ENCODE measurements at places on chromosomes 13 and 19. TPM values are rescaled to one million over a fixed set of nuclear protein-coding genes. Genes with fewer than 3 reads are reported as not detected.

UTP14C gene
- 5.6 TPM for total RNA-seq

DNA sequence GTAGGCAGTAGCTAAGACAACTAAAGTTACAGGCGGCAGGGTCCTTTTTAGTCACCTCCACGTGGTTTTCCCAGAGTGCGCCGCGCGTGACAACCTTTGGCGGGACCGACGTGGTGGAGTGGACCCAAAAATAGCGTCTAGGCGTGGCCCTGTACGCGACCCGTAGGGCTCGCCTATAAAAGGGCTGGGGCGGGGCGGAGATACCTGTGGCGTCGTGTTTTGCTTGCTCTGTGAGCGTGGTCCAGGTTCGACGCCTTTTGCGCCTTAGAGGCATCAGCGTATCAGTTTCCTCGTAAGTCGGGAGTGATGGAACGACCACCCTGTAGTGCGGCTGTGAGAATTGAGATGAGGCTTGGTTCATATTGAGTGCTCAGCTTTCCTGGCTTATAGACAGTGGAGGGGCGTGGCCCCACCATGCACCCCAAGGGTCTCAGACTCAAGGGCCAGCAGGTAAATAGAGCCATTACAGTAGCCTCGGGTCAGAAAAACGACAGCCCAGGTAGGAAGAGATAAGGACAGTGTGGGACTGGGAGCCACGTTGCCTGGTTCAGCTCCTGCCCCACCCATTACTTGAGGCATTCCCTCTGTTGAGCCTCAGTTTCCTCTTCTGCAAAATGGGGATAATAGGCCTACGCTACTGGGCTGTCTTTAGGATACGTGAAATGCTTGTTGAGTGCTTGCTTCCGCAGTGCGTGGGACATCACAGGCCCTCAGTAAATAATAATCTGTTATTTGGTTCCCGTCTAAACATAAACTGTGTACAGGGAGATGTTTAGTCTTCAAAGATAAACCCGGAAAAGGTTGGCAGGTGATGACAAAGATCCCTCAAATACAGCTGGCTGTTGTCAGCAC lies 693 bp upstream of the TMED1 start:
- peaks cover 4% of the 10 kb centered on the region for H3K36me3 ChIP-seq
- H3K27ac ChIP-seq, result peak overlapping the region; percentile 97
- peak; percentile 72 for DNase-seq
- no peaks in the 10 kb centered on the region for H3K27me3 ChIP-seq
- peak overlapping the region; percentile 76 for H3K4me3 ChIP-seq
- H3K4me1 ChIP-seq, result peaks cover 25% of the 10 kb centered on the region

- peaks cover 23% of the 10 kb centered on the region for H3K4me1 ChIP-seq
- H3K27me3 ChIP-seq, result no peaks in the 10 kb centered on the region
- DNase-seq, result no peak
- no peak overlapping the region for H3K4me3 ChIP-seq
- no peaks in the 10 kb centered on the region for H3K36me3 ChIP-seq
Observed at GRCh38 chr13:40313269-40314200, 352.9 kb downstream of the FOXO1 start.

- DNase-seq, result no peak
- no peak overlapping the region for H3K4me3 ChIP-seq
- no peaks in the 10 kb centered on the region for H3K36me3 ChIP-seq
- peaks cover 3% of the 10 kb centered on the region for H3K4me1 ChIP-seq
- no peak overlapping the region for H3K27ac ChIP-seq
Observed at GRCh38 chr19:33799476-33799875, 2.8 kb downstream of the KCTD15 start.
